Thymus (tissue), 14 donors: ENCODE measurements at places on chromosomes 11 and 22. TPM values are rescaled to one million over a fixed set of nuclear protein-coding genes. Genes with fewer than 3 reads are reported as not detected.

- H3K27me3 ChIP-seq, result no peaks in the 10 kb centered on the region
- no peaks in the 10 kb centered on the region for H3K36me3 ChIP-seq
- peak overlapping the region; percentile 69 for H3K4me3 ChIP-seq
- DNase-seq, result peak; percentile 70
These were observed 988 bp downstream of the TNRC6B start for GRCh38 chr22:40178417-40179409.

- no peaks in the 10 kb centered on the region for H3K4me1 ChIP-seq
- no peak overlapping the region for H3K4me3 ChIP-seq
- H3K27me3 ChIP-seq, result peaks cover 2% of the 10 kb centered on the region
- H3K27ac ChIP-seq, result no peak overlapping the region
These were observed 5.4 kb downstream of the PDE2A start for GRCh38 chr11:72668629-72669347.

GRCh38 chr22:30444632-30445437, 19.3 kb downstream of the MTFP1 start:
- no peak for DNase-seq
- no peak overlapping the region for H3K4me3 ChIP-seq
- peaks cover 8% of the 10 kb centered on the region for H3K27me3 ChIP-seq
- no peak overlapping the region for H3K27ac ChIP-seq
- H3K36me3 ChIP-seq, result no peaks in the 10 kb centered on the region
- no peaks in the 10 kb centered on the region for H3K4me1 ChIP-seq

DNA sequence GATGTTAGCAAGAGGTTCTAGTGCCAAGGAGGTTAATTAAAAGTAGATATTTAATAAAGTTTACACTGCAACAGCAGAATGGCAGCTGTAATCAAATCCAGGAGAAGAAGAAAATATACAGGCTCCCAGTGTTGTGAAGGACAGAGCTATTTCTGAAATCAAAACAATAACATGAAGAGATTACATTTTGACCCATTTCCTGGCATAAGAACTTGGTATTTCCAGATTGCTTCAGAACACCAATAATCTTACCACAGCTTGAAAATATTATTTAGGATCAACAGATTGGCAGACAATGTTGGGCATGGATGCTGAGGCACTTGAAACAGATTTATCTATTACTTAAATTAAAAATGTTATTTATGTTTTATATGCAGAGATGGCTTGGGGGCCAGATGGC, 692.5 kb downstream of the KCNA4 start:
- no peak for DNase-seq
- H3K4me1 ChIP-seq, result no peaks in the 10 kb centered on the region
- H3K36me3 ChIP-seq, result no peaks in the 10 kb centered on the region
- no peak overlapping the region for H3K27ac ChIP-seq
- no peak overlapping the region for H3K4me3 ChIP-seq

Gene OR6Q1
- total RNA-seq, result not detected

Gene SPON1
- 3.6 TPM for total RNA-seq
